ENCODE measurements at places on chromosomes 6 and 20.

- no peak for DNase-seq
These were observed 213.1 kb downstream of the PHACTR1 start for GRCh38 chr6:12929678-12930077.

GRCh38 chr6:153989989-153990388, 49.1 kb upstream of the OPRM1 start:
- no peak for DNase-seq

- DNase-seq, result no peak
These were observed 291.2 kb downstream of the CDH26 start for GRCh38 chr20:60249436-60249835.

GRCh38 chr6:1709234-1709641, 99.5 kb downstream of the FOXC1 start:
- DNase-seq, result no peak

DNA sequence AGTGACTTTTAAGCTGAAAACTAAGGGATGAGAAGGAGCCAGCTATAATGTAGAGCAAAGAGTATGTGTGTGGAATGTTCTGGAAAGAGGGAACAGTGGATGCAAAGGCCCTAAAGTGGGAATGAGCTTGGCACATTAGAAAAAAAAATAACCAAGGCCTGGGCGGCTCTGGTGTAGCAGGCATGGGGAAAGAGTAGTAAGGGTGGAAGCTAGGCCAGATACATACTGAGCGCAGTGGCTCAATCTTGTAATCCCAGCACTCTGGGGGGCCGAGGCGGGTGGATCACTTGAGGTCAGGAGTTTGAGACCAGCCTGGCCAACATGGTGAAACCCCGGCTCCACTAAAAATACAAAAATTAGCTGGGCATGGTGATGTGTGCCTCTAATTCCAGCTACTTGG, 8.4 kb downstream of the GGT7 start:
- no peak for DNase-seq

GRCh38 chr6:148502083-148502772, 159.6 kb downstream of the SASH1 start:
- DNase-seq, result no peak

GRCh38 chr20:9949563-9949962, 85.2 kb upstream of the ANKEF1 start:
- DNase-seq, result no peak
